Hematopoietic multipotent progenitor cell treated with erythropoietin and hydrocortisone succinate and interleukin-3 and kit ligand, for 8 days (in vitro differentiated cells): ENCODE measurements at places on chromosomes 1 and 21.
A peak's percentile ranks its signal among the peaks of the same experiment; 100 is the strongest.

- DNase-seq: peak; percentile 16
Observed at GRCh38 chr21:41894922-41895557, 15.9 kb upstream of the PRDM15 start.

GRCh38 chr1:7227654-7228053, 442.4 kb downstream of the CAMTA1 start:
- DNase-seq: no peak

GRCh38 chr1:115222616-115223402, 115.2 kb downstream of the NGF start:
- no peak for DNase-seq

DNA sequence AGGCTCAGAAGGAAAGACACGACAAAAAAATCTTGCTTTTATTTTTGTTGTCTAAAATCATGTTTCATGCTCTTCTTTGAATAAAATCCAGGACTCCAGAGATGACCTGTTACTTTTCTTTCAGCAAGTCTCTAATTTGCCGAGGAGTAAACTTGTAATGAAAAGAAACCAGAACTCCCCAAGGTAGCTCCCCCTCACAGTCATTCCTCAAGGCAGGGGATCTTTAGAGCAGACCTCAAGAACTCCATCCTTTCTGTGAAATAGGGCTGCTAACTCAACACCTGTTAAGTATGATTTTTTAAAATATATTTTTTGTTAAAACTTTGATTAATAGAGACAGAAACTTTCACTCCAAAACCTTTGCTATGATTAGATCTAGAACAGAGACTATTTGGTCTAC, 82.7 kb upstream of the ABCD3 start:
- no peak for DNase-seq

DNA sequence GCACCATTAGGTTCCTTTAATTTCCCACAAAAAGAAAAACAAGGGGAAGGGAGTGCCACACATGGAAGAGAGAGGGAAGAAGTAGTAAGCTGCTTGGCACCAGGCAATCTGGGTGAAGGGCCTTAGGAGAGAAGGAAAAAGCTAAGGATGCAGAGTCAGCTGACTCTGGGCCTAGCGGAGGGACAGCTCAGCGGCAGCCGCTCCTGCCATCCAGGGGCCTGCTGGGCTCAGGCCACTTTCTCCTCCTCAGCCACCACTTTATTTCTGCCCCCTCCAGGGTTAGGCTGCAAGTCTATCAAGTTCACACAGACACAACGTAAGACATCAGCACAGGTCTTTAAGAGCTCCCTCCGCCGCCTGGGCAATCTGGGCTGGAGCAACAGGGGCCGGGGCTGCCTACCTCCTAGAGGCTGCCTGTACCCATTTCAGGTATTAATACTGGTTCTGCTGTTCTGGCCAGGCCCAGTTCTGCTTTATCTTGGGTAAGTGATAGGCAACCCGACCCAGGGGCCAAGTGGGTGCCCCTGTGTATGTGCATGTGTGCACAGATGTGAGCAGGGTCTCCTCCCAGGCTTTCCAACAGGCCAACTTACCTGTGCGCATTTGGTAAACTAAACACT, 53.6 kb downstream of the SLC45A1 start:
- DNase-seq: no peak

DNA sequence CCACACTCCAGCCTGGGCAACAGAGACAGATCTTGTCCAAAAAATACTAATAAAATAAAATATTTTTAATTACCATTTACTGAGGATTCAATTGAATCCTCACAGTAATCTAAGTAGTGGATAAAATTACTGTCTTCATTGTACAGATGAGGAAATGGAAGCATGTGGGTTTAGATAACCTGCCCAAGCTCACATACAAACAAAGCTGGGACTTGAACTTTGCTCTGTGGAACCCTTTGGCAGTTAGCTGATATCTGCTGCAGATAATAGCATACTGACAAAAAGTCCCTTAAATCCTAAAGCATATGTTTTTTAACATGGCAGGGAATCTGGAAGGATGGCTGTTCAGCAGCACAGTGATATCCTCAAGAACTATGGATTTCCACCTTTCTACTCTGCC, 130.9 kb upstream of the MROH9 start:
- no peak for DNase-seq

DNA sequence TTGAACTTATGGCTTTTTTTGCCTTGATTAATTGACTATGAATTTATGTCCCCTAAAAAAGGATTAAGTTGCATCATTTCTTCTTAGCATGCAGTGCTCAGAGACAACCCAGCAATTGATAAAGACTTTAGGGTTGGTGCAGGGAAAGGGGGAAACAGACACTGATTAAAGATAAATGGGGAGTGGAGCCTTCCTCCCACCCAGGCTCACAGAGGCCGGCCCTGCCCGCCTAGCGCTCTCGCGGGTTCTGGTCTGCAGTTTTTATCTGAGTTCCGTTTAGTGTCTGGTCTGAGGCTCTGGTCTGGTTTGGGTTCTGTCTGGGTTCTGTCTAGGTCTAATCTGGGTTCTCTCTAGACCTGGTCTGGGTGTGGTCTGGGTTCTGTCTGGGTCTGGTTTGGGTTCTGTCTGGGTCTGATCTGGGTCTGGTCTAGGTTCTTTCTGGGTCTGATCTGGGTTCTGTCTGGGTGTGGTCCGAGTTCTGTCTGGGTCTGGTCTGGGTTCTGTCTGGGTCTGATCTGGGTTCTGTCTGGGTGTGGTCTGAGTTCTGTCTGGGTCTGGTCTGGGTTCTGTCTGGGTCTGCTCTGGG, 48.1 kb downstream of the ABCG1 start:
- peak; percentile 12 for DNase-seq

- no peak for DNase-seq
Observed at GRCh38 chr1:59081181-59081580, 215.7 kb upstream of the FGGY start.

DNA sequence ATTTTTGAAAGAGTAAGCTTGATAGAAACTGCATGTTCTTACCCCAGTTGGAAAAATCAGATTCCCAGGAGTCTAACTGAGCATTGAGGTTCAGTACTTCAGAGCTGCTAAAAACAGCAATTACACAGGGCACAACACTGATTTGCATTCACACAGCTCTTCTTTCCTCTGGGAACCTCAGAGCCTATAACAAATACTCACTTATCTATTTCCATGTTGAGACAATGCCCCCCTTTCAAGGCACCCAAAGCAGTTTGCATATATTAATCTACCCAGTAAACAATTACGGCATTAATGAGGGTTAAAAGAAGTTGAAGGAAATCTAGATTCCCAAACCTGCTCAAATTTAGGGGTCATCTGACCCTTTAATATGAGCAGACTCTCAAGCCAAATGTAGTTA, 126.9 kb upstream of the SLC35F3 start:
- DNase-seq: no peak

DNA sequence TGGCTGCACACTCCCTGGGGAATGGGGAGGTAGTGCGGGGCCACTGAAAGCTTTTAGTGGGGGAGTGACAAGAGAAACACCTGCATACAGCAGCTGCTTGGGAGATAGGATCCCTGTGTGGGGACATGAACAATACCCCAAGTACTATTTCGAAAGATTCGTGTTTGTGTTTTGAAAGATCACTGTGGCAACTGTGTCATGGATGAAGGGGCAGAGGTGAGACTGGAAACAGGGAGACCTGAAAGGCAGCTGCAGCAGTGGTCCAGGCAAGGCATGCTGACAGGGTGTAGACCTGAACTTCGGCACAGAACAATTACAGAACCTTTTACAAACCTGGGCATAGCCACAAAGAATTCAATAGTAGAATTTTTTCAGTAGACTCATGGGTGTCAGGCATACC, 32.9 kb downstream of the TENT5C start:
- no peak for DNase-seq

DNA sequence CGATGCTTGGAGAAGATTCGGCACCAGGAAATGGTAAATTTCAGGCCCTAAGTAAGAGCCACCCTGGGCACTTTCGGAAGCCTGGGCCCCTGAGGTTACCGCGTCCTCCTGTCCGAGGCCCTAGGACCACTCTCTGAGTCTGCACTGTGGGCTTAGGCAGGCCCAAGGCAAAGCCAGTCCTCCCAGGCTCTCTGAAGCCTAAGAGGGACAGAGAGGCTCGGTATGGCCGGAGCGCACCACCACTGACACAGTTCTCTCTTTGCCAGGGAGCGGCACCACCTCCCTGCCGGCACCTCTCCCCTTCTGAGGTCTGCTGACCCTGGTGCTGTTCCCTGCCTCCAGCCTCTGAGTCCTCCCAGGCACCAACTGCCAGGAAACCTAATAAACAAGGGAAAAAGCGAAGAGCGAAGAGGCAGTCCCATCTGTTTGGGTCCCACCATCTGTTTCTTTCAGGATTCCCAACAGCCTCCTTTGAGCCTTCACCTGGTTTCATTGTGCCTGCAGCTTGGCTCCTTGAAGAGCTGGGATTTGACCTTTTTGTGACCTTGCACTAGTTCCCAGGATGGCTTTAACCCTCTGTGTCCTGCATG, 57.7 kb downstream of the VWA5B1 start:
- no peak for DNase-seq

- no peak for DNase-seq
Observed at GRCh38 chr1:157504646-157505045, 47.7 kb downstream of the FCRL5 start.

DNA sequence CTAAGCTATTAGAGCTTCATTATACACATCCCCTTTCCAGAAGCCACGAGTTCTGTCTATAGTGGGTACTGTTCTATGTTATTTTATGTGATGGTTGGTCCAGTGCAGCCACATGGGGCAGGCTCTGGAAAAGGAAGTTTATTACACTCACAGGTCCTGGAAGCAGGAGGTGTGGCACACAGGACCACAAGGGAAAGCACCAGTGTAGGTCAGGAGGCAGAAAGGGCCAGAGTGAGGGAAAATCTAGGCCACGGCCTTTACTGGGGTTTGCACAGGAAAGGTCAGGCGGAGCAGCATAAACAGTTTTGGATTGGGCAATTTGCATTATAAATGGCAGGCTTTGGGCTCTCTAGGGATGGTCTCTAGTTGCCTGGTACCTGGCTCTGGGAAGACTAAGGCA, 21.8 kb upstream of the CNIH3 start:
- no peak for DNase-seq

- DNase-seq: no peak
Observed at GRCh38 chr1:20349561-20349960, 58.9 kb downstream of the VWA5B1 start.

GRCh38 chr1:89221341-89221740, 22.6 kb upstream of the GBP4 start:
- no peak for DNase-seq

GRCh38 chr1:234316486-234316885, 56.8 kb upstream of the COA6 start:
- DNase-seq: no peak

- DNase-seq: no peak
Observed at GRCh38 chr1:119731741-119732430, 20.2 kb downstream of the PHGDH start.

- no peak for DNase-seq
Observed at GRCh38 chr1:58620926-58621325, 43.9 kb upstream of the TACSTD2 start.

- DNase-seq: peak; percentile 51
Observed at GRCh38 chr21:25421321-25422028, 185.8 kb downstream of the MRPL39 start.

DNA sequence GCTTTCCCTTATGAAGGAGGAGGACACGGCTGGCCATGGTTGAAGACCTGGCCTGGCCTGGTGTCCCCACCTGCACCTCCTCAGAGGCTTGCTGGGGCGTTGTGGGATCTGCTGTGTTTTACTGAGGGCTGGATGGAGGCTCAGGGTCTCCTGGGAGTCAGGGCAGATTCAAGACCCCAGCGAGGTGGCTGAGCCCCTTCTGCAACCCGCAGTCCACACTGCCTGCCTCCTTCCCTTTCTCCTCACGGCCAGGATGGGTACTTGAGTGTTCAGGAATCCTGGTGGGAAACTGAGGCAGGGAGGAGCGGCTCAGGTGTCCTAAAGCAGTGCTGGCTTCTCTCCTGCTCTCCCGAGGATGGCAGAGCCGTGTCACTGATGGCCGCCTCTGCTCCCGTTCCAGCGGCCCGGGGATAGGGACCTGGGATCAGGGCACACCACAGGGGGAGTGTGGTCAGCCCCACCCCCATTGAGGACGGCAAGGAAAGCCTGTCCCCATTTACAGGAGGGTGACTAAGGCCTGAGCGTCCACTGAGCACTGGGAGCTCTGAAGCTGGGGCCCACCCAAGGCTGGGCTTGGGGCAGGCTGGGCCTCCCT, 47.5 kb downstream of the TRPM2 start:
- DNase-seq: no peak

GRCh38 chr1:224859651-224860050, 69.8 kb upstream of the DNAH14 start:
- DNase-seq: no peak

- DNase-seq: no peak
Observed at GRCh38 chr1:844472-845026, 79.2 kb upstream of the SAMD11 start.

GRCh38 chr1:81756872-81757271, 43.9 kb upstream of the ADGRL2 start:
- no peak for DNase-seq

- no peak for DNase-seq
Observed at GRCh38 chr1:185404907-185405568, 88.0 kb upstream of the IVNS1ABP start.

DNA sequence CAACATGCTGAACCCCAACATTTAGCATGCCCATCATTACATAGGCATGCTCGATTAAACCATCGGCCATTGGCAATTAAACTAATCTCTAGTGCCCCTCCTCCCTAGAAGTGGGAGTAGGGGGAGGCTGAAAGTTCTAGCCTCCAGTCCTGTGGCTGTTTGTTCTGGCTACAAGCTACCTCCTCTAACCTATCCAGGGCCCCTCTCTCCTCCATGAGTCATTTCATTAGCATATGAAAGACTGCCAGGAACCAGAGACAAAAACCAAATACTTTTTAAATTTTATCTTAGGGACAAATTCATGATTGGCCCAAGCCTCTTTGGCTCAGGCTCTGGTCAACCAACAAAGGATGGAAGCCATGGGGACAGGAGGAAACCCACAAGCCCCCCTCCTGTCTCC, 231.1 kb downstream of the CACNA1E start:
- no peak for DNase-seq

DNA sequence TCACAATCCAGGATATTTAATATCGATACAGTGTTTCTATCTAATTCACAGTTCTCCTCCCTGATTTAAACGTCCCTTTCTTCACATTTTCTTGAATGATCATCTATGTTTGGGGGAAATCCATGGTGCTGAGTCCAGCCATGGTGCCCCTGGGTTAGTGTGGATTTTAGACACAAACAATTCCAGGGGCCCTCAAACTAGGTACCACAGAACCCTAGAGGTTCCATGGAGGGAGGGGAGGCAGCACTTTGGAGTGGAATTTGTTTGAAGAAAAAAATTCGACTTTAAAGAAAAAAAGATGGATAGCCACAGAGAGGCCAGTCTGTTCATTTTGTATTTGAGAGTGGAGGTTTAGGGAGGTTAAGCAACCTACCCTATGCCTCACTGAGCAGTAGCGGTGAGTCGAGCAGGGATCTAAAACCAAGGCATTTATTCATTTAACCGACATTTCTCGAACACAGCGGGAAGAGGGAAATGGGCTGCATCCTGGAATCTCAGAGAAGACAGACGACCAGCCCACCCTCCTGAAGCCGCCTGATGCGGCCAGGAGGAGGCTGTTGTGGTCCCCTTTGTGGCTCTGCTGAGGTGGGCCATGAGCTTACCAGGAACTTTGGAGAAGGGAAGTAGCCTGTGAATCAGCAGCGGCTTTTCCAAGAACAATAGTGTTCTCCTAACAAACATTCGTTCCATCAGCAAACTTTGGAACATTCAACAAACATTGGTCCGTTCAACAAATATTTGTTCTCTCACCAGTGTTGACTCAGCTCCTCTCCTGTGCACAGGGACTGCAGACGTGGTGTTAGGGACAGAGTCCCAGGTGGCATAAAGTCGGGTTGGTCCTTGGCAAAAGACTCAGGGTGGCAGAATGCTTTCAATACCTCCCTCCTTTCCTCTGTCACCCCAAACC, 103.5 kb upstream of the ZBTB40 start:
- no peak for DNase-seq

- DNase-seq: no peak
Observed at GRCh38 chr1:111436726-111437125, 9.2 kb upstream of the OVGP1 start.
